ENCODE measurements at places on chromosomes 12 and 14.

- no peak for DNase-seq
Measured at GRCh38 chr14:61918998-61919397, 156.8 kb downstream of the SNAPC1 start.

DNA sequence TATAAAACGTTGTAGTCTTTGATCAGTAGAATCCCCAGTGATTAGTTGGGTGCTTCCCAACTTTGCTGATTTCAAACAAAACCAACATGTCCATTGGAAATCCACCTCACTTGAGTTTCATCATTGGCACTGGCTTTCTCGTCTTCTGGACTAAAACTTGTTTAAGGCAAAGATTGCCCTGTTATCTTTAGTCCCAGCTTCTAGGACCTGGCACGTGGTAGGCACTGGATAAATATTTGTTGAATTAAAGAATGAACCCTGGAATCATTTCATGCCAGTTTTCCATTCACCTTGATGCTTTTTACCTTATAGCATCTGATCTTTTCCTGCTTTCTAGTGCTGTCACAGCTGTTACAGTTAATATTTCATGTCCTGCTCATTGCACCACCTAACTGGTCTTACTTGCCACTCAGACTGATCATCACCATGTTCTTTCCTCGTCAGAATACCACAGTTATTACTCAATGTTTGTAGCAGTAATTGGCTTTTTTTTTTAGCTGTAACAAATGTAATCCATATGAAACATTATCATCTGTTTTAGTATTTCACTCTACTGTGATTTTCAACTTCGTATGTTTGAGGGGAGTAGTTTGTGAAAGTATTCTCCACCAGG is 7.3 kb upstream of the C12orf50 start:
- DNase-seq = peak; percentile 31

DNA sequence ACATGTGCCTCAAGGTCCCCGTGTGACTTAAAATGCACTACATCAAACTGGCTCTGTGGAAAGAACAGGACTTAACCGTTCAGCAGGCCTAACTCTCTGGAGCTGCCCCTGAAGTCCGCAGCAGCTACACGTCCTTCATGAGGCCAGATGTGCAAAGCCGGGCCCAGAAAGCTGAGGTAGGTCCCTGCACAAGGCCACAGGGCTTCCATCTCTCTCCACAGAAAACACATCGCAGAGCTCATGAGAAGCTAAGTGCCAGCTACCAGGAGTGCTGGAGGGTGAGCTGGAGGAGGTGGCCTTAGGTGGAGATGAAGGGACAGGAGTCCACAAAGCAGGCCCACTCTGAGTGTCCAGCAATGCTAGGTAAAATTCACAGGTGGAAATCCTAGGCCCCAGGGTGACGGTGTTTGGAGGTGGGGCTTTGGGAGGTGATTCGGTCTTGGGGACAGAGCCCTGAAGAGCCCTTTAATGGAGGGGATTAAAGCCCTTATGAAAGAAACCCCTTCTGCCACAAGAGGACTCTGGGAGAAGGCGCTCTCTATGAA is 52.4 kb downstream of the VCPKMT start:
- DNase-seq = no peak

DNA sequence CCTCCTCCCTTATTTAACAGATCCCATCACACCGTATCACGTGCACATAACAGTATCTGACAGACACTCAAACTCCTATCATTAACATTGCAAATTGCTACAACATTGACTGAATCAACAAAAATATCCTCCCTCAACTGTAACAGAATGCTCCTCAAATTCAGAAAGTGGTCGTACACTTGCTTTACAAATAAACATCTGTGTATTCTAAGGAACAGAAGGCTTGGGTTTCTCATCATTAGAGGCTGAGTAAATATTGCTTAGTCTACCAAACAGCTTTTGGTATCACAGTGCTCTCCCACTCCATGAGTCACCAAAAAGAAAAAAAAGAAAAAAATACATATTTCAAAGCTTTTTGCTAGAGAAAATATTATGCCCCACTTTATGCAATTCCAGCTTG is 23.9 kb downstream of the FERMT2 start:
- no peak for DNase-seq

DNA sequence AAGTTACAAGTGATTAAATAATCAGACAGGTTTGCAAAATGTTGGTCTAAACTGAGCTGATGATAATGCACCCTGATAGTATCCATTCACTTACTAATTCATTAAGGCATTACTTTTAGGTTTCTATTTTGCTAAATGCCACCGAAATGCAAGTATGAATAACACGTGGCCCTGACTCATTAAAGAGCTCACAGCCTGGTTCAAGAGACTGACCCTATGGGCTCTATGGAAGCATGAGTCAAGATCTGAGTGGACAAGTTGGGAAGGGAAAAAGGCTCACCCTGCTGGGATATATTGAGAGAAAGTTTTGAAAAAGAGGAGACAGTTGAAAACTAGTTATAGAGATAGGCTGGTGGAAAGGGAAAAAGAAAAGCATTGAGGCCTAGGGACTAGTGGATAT is 14.8 kb upstream of the LRRC9 start:
- DNase-seq = no peak

Measured in skeletal muscle cell (primary cell).